ENCODE measurements at places on chromosomes 13 and 19. TPM values are rescaled to one million over a fixed set of nuclear protein-coding genes. Genes with fewer than 3 reads are reported as not detected.

DNA sequence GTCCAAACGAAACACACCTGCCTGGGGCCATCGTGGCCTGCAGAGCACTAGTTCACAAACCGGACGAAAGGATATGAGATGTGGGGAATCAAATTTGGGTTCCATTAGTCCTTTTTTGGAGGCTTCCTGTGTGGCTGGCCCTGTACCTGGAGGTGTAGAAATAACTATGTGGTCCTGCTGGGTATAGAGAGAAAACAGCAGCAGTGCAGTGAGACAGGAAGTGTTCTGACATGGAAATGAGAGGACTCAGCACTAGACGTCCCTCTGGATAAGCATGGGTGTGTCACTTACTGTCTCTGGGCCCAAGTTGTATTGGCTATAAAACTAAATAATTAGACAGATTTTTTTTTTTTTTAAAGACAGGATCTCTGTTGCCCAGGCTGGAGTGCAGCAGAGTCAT lies 12.3 kb downstream of the KDELR1 start:
- ATAC-seq: no peak

DNA sequence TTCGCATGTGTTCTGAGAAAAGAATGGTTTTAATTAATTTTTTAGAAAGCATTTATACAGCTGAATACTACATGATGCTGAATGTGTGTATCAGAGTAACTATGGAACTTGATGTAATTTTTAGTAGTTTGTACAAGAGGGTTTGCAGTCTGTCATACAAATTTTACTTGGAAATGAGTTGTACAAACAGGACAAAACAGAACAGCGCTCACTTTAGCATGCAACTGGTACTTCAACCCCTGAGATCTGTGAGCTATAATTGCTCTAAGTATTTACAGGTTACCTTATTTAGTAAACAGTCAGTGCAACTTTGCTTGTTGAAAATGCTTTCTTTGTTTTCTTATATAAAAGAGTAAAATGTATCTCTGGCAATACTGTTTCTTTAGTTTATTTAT lies 706 bp downstream of the TNFRSF19 start:
- peak; percentile 24 for ATAC-seq

GRCh38 chr19:40217934-40218890 lies at the start of gene TTC9B:
TSS of gene TTC9B (minus strand) at chr19:40218384. CDS start at chr19:40218381, 3 bp downstream.
- ATAC-seq: no peak

DNA sequence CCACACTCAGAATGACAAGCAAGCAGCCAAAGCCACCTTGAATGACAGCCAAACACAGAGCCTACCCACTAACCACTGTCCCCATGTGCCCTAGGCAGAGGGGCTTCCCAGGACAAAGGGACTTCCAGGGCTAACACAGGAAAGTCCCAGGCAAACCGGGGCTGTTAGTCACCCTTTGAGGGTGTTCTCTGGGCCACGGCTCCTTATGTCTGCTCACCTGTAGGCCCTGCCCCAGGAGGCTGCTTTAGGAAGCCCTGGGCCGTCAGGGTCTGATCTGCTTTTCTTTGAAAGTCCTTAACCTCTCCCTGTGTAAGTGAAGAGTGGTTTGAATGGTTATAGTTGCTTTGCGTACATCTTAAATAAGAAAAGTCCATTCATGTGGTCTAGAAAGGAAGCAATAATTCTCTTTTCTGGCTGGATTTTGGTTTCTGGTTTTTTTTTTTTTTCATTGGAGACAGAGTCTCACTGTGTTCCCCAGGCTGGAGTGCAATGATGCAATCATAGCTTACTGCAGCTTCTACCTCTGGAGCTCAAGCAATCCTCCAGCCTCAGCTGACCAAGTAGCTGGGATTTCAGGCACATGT lies 161.4 kb downstream of the EFNB2 start:
- ATAC-seq: no peak

- ATAC-seq: no peak
These were observed 443.4 kb downstream of the TBC1D4 start for GRCh38 chr13:75038393-75039113.

The ZNF723 gene
- total RNA-seq: not detected

The PTBP1 gene
- total RNA-seq: 279 TPM

The EFNB2 gene
- total RNA-seq: 16.8 TPM

Measured in esophagus mucosa (tissue), 1 donor.